ENCODE measurements at places on chromosomes 16 and 17.
A peak's percentile ranks its signal among the peaks of the same experiment; 100 is the strongest.

DNA sequence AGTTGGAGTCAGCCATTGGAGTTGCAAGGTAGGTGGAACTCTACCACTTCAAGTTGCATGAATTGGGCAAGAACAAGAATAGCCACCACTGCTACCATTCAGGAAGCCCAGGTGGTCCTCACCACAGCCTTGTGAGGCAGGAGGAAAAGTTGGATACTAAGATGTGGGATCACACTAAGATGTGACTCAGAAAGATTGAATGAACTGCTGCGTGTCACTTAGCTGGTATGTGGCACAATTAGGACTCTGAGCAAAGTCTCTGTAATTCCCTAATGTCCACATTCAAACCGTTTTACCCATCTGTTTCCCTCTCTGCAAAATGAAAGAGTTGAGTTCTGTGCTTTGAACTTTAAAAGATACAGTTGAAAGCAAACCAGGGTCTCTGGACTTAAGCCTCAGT lies 44.7 kb upstream of the HS3ST3A1 start:
- DNase-seq, result no peak

DNA sequence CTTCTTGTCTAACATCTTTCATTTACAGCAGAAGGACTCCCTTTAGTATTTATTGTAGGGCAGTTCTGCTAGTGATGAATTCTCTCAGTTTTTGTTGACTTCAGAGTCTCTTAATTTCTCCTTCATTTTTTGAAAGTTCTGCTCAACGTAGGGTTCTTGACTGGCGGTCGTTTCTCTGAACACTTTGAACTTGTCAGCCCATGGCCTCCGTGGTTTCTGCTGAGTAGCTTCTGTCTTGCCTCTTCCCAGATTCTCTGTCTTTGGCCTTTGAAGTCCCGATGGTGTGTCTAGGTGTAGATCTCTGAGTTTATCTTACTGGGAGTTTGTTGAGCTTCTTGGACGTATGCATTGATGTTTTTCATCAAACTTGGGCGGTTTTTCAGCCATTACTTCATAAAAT lies 13.4 kb downstream of the GAA start:
- no peak for DNase-seq

- no peak for DNase-seq
Measured at GRCh38 chr17:80130992-80131391, 15.9 kb downstream of the EIF4A3 start.

DNA sequence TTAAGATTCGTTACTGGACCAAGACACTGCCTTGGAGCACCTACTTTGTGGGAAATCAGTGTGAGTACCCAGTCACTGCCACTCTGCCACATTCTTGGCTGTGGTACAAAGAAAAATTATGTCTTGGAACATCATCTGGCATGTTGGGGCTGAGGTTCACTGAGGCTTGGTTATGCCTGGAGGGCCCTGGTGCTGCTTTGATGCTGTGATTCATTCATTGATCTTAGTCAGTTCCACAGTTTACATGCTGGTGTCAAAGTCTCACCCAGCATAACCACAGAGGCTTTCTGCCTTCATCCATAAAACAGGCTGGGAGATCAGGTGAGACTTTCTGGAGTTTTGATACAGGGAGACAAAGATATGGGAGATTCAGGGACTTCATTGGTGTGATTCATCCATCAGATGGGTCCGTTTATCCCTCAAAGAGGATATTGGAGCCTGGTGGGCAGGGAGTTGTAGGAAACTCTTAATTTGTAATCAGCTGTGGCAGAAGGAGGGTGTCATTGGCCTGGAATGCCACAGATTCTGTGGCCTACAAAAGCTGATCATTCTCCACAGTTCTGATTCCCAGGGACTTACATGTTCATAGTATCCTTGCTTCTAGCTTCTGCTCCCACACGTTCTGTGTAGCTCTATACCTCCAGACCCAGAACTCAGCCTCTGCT lies 322.5 kb downstream of the PMP22 start:
- DNase-seq, result no peak

GRCh38 chr16:64242492-64242891 lies 879.4 kb downstream of the CDH11 start:
- DNase-seq, result no peak

DNA sequence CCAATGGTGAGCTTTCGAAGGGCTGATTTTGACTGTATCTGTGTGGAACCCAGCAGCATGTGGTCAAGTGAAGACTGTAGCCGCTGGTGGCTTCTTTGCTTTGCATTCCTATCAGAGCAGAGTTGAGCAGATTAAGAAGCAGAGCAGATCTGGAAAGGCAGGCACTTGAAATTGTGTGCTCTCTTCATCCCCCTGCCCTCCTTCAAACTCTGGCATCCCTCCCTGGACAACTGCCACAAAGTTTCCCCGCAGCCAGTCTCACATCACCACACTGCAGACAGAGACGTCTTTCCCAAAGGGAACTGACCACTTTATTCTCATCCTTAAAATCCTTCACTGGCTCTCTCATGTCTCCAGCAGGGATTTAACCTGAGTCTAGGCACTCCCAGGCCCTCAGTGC lies 237.1 kb upstream of the DYNLRB2 start:
- no peak for DNase-seq

GRCh38 chr16:4316864-4317531 lies 1.1 kb downstream of the GLIS2 start:
- DNase-seq, result no peak

GRCh38 chr16:62564291-62564690 lies 528.1 kb upstream of the CDH8 start:
- no peak for DNase-seq

DNA sequence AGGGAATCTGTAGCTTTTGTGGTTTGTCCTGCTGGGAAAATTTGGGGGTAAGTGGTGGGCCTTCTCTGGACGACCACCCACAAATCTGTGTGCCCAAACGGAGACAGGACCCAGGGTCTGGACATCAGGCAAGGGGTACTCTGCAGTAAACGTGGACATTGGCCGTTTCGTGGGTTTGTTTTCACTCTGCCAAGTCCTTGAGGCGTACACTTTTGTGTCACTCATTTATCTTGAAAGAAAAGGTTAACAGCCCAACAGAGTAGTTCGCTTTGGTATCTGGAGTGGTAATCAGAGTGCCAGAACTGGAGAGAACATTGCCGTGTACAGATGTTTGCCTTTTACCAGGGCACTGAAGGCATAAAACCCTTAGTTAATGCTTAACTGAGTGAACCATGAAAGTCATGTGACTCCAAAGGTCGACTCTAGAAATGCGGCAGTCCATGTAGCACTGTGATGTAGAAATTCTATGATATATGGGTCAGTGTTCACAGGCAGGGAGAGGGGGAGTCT lies 15.4 kb downstream of the NAA60 start:
- DNase-seq, result no peak

DNA sequence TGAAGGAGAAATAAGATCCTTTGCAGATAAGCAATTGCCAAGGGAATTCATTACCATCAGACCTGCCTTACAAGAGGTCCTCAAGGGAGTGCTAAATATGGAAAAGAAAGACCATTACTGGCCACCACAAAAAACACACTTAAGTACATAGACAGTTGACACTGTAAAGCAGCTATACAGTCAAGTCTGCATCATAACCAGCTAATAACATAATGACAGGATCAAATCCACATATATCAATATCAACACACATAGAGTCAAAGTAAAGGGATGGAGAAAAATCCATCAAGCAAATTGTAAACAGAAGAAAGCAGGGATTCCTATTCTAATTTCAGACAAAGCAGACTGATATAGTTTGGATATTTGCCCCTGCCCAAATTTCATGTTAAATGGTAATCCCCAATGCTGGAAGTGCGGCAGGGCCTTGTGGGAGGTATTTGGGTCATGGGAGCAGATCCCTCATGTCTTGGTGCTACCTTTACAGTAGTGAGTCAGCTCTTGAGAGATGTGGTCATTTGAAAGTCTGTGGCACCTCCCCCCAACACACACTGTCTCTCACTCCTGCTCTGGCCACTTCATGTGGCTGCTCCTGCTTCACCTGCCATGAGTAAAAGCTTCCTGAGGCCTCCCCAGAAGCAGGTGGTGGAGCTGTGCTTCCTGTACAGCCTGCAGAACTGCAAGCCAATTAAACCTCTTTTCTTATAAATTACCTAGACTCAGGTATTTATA lies 32.8 kb downstream of the TANC2 start:
- no peak for DNase-seq

- DNase-seq, result peak; percentile 33
Measured at GRCh38 chr17:8060274-8060673, 21.4 kb downstream of the ALOX15B start.

DNA sequence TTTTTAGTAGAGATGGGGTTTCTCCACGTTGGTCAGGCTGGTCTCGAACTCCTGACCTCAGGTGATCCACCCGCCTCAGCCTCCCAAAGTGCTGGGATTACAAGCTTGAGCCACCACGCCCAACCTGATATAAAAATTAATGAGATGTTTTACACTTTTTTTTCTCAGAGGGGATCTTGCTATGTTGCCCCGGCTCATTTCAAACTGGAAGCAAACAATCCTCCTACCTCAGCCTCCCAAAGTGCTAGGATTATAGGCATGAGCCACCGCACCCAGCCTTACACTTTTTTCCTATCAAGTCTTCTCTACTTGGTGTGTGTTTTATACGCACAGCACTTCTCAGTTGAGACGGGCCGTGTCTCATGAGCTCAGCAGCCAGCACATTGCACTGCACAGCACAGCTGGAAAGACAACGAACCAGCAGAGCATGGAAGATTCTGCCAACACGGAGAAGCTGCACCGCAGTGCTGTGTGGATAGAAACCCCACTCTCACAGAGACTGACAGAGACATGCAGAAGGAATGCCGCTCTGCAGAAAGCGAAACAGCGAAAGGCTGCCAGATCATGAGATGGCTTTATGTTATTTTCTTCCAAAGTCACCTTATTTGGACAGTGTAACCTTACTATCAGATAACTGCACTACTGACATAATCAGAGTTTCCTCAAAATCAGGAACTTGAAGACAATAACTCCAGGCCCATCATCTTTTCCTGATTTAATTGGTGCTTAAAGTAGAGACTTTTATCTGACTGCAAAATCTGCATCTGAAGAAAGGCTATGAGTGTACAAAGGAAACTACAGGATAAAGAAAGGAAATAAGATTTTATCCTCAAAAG lies 6.5 kb upstream of the QRICH2 start:
- no peak for DNase-seq

DNA sequence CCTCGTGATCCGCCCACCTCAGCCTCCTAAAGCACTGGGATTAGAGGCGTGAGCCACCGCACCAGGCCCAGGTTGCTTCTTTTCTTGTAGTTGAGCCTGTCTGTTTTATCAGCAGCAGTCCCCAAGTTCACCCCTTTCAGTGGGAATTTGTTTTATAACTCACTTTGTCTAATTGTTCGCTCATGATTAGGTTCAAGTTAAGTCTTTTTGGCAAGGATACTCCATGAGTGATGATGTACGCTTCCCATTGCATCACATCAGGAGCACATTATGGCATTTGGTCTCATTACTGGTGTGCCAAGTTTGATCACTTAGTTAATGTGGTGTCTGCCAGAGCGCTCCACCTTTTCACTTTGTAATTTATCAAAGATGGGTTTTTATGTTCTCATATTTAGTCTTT lies 14.4 kb upstream of the GJD3 start:
- no peak for DNase-seq

DNA sequence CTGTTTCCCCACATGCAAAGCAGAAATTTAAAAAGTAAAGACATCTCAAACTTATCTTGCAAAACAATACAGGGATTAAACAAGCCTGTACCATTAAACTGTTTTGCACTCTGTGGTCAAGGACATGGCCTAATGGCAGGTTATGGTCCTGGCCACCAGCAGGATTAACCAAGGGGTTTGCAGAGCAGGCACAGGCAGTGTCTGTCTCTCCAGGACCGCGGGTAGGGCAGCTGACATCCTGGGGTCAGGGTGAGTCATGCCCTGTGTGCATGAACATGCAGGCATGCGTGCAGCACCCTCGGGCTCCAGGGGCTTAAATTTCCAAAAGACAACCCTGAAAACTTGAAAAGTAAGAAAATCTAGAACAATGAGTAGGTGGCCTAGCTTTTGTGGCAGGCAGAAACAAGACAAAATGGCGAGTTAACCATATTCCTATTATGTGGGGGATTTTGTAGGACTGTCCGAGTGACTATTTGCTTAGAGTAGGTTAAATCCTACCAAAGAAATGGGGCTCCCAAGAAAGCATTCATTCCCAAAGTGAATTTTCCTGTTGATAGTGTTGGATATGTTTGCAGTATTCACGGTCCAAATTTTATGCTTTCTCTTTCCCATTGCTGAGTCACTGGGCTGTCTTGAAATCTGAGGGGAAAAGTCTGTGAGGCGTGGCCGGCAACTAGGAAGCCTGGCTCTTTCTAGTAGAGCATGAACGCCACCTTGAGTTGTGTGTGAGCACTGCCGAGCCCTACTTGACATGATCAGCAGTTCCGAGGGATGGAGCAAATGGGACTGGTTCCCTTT lies 158.4 kb upstream of the FAM20A start:
- DNase-seq, result no peak

DNA sequence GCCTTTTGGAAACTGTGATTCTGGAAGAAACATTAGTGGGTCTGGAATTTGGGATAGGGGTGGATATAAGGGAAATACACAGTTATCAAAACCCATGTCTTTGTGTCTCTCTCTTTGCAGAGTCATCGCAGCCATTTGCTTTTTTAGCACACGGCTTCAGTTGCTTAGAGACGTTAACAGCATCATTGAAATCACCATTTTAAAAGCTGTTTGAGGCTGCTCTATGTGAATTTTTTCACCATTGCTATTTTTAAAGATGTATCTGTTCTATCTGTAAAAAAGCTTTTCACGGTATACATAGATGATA lies 47.3 kb downstream of the OMG start:
- DNase-seq, result no peak

GRCh38 chr16:49483251-49483650 lies 109.6 kb downstream of the C16orf78 start:
- no peak for DNase-seq

DNA sequence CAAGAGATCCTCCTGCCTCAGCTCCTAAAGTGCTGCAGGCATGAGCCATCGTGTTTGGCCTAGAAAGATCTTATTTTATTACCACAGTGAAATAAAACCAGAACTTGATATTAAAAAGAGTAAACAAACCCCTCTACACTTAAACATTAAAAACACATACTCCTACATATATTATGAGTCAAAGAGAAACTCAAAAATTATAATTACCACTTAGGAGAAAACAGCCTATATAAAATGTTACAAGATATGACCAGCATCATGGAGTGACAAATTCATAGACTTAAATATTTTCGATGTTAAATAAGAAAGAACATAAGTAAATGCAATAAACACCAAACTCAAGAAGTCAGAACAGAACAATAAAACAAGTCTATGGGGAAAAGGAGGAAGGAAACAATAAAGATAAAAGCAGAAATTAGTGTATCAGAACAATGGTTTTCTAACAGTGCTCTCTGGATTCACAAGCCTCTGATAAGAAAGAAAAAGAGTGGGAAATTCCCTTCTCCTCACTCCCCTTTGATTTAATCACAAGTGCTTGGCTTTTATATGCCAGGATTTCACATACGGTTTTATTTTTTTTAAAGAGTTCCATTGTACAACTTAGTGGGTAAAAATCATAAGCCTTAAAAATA lies 23.0 kb downstream of the SKAP1 start:
- DNase-seq, result no peak
